B cell (primary cell): ENCODE measurements at places on chromosomes 3 and 15. TPM values are rescaled to one million over a fixed set of nuclear protein-coding genes. Genes with fewer than 3 reads are reported as not detected.

RETNLB gene
- not detected in 2 replicates for polyA plus RNA-seq

DNA sequence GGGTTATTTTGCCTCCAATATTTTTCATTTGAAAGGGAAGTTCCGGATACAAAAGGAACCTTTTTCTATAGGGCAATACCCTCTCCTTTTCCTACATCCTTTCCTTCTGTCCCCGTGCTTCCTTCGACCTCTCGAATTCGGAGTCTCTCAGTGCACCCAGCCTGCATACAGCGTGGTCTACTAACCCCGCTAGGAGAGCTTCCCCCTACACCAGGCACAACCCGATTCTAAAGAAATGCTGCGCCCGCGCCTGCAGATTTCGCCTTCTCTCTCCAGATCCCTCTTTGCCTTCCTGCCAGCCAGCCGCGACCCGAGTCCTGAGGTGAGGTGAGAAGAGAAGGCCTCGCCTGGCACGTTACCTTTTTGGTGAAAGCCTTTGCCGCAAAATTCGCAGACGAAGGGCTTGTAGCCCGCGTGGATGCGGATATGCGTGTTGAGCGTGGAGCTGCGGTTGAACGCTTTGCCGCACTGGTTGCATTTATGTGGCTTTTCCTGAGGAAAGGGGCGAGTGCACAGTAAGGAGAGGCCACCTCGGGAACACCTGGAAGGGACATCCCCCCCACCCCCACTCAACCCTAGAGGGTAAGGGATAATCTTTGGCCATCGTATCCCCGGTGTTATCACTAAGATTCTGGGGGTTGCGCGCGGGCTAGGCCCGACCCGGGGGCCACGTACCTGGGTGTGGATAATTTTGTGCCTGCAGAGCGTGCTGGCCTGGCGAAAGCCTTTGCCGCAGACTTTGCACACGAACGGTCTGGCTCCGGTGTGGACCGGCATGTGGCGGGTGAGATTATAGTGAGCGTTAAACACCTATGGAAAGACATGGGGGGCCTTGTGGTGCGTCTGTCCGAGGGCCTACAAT lies 2.3 kb downstream of the FEZF2 start:
- DNase-seq = no peak

- no peak for DNase-seq
Measured at GRCh38 chr15:95440712-95441111, 889.8 kb upstream of the NR2F2 start.

SPINK8 gene
- not detected in 2 replicates for polyA plus RNA-seq

DNA sequence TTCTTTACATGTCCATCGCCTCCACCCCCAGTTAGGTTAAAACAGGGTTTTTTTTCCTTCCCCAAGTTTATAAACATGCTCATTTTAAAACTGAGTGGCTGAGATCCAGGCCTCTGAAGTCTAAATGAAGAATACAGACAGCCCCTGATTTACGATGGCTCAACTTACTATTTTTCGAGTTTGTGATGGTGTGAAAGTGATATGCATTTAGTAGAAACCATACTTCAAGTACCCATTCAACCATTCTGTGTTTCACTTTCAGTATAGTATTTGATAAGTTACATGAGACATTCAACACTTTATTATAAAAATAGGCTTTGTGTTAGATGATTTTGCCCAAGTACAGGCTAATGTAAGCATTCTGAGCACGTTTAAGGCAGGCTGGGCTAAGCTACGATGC lies 30.5 kb upstream of the GNB5 start:
- DNase-seq = peak; percentile 54
